ENCODE measurements at places on chromosomes 5 and 9. TPM values are rescaled to one million over a fixed set of nuclear protein-coding genes. Genes with fewer than 3 reads are reported as not detected.

Gene MYOT
- total RNA-seq, result 1,288 TPM

Gene BNC2
- total RNA-seq, result 115 TPM

Gene CCNO
- total RNA-seq, result not detected

Gene SLC1A3
- total RNA-seq, result 25.3 TPM

Gene SYK
- total RNA-seq, result 1.4 TPM

Gene FRMPD1
- 2.9 TPM for total RNA-seq

Gene NFIL3
- total RNA-seq, result 76.3 TPM

Gene POLK
- 27.9 TPM for total RNA-seq

Gene LAMC3
- not detected for total RNA-seq

Gene CORO2A
- total RNA-seq, result 0.30 TPM

Gene DAPK1
- total RNA-seq, result 4.1 TPM

Gene SLC25A48
- total RNA-seq, result 9.5 TPM

Gene CCDC183
- not detected for total RNA-seq

Gene DBH
- not detected for total RNA-seq

Gene ZNF454
- 0.54 TPM for total RNA-seq

Gene LCN2
- 0.47 TPM for total RNA-seq

Gene PLPP7
- 88.0 TPM for total RNA-seq

Gene PCDHA1
- total RNA-seq, result 0.10 TPM
